HuH-7 (cell line): ENCODE measurements at places on chromosomes 4 and X.

DNA sequence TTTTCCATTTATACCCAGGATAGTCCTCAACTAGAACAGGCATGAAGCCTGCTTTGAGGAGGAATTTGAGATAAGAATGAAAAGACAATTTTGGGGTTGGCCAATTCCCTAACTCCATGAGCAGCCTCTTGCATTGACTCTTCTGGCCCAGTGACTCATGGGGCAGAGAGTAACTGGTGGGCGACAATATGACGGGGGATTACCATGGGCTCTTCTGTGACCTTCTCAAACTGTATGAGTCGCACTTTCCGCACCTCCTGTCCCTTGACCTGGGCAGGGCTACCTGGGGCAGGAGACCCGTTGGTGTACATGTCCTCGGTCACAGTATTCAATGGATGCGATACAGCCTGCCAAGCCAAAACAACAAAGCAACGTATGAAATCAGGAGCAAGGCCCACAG, 13.3 kb downstream of the MPP1 start:
- no peak for DNase-seq

DNA sequence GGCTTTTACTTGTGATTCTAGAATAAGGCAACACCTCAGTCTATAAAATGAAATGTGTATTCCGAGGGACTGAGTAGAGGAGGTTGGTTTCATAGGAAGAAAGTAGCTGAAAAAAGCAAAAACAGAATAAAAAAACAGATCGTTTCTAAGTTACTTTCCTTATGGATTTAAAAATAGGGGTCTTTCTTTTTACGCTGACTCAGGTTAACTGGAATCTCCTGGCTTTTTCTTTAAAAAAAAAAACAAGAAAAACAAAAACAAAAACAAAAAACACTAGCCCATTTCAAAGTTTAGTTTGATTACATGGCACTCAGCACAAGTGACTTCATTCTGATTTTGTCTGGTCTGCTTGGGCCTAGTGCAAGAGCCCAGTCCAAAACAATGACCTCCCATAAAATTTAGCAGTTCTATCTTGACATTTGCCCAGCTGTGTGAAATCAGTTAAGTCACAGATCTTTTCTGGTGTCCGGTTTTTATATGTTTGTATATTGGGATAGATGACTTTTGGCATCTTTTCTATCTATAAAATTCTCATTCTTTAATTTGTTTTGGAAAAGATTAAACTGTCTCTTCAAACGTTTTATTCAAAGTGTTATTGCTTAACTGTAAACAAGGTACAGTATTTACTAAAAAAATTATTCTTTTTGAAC, 222.7 kb upstream of the HTR2C start:
- DNase-seq, result no peak

DNA sequence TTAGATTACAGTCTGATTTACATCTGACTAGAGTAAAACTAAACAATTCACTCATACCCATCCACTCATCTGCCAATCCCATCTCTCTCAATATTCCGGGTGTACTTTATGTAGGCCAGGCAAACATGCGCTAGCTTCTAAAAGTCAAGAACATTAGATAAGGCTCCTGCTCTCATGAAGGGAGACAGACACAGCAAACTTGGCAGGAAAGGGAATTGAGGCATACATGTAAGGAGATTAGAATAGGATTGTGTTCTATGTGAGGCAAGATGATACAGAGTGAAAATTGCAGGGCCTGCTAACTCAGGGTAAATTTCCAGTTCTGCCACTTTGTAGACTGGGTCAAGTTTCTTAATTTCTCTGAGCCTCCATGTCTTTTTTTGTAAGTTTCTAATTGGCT, 135.8 kb downstream of the CDS1 start:
- no peak for DNase-seq

DNA sequence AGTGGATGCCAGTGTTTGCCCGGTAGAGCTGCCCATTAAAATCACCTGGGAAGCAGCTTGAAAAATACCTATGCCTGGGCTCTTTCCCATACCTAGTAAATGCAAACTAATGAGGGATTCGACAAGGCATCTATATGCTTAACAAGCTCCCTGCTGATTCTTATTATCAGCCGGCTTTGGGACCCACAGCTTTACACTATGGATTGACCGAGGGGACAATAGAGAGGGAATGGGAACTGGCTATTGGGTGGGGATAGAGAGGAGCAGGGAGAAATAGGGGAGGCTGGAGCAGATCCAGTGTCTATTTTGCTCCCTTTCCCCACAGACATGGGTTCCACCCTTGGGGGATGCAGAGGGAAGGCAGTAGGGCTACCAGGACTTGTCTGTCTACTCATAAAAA, 103.1 kb upstream of the TEX13D start:
- no peak for DNase-seq

- no peak for DNase-seq
These were observed 137.9 kb downstream of the INPP4B start for GRCh38 chr4:142708231-142708630.

DNA sequence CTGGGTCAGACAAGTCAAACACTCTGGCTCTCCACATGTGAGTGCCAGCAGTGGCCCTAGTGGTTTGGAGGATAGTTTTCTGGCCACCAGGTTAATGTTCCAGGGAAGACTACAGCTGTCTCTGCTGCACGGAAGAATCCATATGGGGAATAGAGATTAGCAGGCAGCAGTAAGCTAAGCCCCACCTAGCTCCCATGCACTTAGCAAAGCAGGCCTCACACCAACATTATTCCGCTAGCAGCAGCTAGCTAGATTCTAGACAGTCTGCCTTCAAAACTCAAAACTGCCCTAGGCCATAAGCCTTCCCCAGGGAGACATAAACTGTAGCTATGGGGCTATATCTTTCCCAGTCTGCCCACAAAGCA, 203.4 kb downstream of the CHIC1 start:
- no peak for DNase-seq

- DNase-seq, result no peak
These were observed 155.7 kb downstream of the PAPSS1 start for GRCh38 chr4:107564326-107564725.

DNA sequence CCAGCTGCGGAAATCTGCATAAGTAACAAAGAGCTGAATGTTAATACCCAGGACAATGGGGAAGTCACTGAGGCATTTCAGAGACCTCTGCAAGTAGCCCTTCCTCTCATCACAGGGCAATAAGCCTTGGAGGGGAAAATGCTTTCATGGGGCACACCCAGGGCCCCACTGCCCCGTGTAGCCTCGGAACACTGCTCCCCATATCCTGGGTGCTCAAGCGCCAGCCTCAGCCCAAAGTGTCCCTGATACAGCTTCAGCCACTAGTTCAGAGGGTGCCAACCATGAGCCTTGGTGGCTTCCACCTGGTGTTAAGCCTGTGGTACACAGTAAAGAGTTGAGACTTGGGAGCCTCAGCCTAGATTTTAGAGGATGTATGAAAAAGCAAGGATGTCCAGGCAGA, 402.8 kb upstream of the CXorf51A start:
- no peak for DNase-seq

DNA sequence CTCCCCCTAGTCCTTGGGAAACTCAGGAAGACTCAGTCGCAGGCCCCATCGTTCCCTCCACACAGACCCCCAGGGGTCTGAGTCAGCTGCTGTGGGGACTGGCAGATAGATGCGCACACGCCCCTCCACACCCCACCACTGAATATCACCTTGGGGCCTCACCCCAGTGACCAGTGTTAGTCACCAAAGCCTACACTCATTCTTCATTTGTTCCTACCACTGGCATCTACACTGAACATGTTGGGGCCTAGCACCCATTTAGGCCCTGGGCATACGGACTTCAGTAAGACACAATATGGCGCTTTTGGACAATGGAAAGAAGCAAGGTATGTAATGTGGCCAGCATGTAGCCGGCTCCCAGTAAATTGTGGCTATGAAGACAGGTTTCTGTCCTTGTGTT, 154.1 kb upstream of the PJA1 start:
- no peak for DNase-seq

- DNase-seq, result no peak
These were observed 60.6 kb downstream of the RAPGEF2 start for GRCh38 chr4:159163521-159163920.

DNA sequence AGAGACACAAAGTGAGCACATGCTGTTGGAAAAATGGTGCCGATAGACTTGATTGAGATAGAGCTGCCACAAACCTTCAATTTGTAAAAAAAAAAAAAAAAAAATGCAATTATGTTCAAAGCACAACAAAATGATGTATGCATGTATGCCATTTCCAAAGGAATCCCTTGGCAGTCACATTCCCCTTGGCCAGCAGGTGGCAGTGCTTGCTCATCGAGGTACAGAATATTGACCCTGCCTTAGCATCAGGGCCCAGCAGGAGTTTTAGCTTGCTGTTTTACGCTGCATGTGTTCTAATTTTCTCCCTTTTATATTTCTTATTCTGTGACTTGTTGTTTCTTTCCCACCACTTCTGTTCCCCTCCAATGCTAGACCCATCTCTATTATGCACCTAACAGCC, 34.5 kb upstream of the CYBB start:
- peak; percentile 22 for DNase-seq

- DNase-seq, result no peak
These were observed 278.4 kb upstream of the AGTR2 start for GRCh38 chrX:115892056-115892708.

DNA sequence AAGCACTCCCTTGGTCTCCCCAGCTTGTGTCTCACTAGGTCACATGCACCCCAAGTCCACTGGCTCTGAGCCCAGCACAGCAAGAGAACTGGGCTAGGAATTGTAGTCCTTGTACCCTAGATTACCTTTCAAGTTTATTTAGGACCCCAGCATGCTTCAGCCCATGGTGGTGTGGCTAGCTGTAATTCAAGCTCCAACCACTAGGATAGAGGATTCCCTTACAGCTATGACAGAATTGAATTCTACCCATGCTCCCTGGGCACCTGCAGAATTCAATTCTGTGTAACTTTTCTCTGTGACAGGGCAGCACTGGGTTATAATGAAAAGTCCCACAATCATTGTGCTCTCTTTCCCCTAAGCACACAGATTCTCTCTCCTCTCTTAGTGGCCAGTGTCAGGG, 253.8 kb upstream of the DMD start:
- DNase-seq, result no peak

GRCh38 chrX:19715711-19716638, 171.4 kb downstream of the SH3KBP1 start:
- DNase-seq, result no peak

DNA sequence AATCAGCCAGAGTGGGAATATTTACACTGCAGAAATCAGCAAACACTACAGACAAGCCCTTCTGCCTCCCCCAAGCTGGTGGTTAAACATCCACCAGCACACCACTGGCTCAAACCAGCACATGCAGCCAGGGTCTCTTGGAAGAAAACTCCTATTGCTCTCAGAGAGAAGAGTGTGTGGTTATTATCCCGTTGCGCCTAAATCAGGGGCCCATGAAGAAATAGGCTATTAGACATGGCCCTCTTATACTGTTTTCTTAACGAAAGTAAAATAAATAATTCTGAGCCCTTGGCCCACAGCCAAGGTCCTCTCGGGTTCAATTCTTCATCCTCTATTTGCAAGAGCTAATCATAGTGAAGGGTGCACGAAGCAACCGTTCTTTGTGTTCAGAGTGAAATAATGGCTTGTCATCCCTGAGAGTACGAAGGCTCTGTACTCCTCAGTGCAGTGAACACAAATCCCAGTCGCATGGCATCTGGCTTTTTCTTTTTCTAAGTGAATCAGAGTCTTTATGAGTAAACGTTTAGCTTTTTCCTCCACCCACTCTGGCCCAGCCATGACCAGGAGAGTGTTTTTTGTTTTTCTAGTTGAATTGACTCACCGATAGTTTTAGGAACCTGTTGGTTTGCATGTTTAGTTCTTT, 33.4 kb upstream of the RBM47 start:
- peak; percentile 63 for DNase-seq

DNA sequence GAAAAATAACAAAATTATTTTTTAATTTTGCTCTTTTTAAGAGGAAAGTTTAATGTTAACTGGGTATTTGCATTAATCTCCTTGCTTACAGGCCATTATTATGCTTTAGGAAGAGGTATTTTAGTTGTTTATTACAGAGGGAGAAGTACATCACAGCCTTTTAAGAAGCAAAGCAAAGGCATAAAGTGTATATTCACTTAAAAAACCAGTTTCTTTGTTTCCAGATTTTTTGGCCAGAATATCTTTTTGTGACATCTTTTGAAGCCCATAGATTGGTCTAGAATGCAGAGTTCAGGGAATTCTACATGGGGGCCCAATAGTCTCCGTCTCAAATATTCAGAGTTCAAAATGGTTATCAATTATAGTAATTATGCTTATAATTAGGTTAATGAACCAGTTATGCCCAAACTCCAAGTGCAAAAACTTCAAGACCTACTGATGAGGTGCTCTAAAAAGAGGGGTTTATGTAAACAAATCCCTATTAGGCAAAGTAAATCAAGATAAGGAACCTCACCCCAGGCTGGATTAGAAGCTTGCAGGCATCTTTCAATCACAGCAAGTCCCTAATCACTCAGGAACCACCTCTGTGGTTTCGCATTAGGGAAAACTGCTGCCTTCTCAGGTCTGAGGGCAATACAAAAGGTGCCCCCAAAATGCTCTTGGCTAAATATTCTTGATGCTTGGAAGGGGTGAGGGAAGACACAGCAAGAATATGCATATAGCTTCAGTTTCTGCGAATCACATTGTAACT, 1.4 kb downstream of the CXXC4 start:
- no peak for DNase-seq

- DNase-seq, result no peak
These were observed 1023.8 kb downstream of the FAT4 start for GRCh38 chr4:126338548-126338947.

DNA sequence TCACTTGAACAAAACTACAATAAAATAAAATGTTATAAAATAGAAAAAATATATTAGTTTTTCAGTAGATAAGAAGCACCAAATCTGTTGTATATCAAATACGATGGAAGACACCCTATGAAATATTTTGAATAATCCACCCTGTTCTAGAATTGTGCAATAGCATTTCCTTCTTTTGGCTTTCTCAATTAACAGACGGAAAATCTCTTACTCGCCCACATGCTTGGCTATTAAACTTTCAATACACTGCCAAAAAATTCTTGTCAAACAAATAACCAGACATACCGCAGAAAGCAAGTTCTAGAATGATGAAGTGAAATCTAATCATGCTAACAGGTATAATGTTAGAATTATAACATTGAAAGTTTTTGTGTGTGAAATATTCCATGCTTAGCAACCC, 671.6 kb upstream of the SLIT2 start:
- no peak for DNase-seq

GRCh38 chrX:100048156-100048555, 361.9 kb downstream of the PCDH19 start:
- no peak for DNase-seq

- DNase-seq, result no peak
These were observed 140.7 kb downstream of the BTC start for GRCh38 chr4:74653331-74654229.

DNA sequence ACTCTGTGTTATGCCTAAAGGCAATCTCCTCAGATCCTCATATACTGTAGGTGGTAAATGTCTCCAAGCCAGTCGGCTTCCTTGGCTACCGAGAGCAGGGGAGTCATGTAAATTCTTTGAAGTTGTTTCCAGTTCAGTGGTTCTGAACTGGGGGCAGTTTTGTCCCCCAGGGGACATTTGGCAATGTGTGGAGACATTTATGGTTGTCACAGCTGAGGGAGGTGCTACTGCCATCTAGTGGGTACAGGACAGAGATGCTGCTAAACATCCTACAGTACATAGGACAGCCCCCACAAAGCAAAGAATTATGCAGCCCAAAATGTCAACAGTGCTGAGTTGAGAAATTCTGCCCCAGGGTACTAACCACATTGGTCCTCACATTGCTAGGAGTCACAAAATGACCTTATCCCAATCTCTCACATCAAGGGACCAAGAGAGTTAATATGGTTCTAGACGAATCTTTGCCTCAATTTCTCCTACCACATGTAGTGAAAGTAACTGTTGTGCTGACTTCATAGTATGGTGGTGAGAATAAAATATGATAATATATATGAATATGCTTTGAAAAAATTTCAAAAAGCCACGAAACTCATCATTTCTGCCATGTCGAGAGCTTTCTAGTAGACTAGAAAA, 104.4 kb upstream of the ARHGAP24 start:
- DNase-seq, result peak; percentile 3
